ENCODE measurements at places on chromosomes 4 and X. TPM values are rescaled to one million over a fixed set of nuclear protein-coding genes. Genes with fewer than 3 reads are reported as not detected.

DNA sequence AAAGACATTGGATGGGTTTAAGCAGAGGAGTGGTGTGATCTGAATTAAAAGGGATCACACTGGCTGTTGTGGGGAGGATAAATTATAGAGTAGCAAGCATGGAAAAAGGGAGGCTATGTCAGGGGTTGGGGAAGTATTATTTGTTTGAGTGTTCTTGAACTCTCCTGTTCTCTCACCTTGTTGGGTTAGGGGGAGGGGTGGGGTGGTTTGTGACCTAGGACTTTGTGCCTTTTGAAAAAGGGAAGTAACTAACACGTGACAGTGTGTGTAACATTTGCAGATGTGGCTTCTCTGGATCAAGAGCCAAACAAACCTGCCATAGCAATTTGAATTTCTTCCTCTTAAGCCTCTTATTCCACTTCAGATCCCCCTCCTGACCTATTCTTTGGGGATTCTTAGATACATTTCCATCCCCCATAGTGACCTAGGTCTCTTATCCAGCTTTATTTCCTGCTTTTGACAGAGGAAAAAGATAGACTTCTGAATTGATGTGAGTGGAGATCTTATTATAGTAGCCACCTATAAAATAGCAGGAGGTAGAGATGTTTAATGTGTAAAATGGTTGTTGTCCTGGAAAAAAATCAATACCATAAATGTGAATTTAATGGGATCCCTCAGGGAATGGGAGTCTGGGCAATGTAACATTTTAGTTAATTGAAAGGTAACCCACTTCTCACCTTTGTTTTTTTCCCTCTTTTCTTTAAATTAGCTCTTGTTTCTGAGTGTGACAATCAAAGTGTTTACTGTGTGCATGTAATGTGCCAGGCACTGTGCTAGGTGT is 120.4 kb downstream of the CT47B1 start:
- peak; percentile 25 for DNase-seq

DNA sequence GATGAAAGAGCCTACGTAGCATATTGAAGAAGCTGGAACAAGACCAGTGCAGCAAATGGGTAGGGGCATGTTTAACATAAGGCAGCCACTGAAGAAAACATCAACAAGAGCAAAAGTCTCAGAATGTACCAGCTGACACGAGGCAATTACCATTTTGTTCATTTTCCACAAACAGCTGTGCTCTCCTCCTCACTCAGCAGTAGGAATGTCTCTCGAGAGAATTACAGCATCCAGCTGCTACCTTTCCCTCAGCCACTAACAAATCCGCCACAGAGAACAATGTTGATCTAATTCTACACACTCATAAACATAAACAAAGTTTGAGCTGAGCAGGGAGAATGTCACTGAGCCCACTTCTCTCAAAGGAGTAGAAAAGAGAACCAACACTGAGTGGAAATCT is 68.0 kb downstream of the OPHN1 start:
- no peak for DNase-seq

DNA sequence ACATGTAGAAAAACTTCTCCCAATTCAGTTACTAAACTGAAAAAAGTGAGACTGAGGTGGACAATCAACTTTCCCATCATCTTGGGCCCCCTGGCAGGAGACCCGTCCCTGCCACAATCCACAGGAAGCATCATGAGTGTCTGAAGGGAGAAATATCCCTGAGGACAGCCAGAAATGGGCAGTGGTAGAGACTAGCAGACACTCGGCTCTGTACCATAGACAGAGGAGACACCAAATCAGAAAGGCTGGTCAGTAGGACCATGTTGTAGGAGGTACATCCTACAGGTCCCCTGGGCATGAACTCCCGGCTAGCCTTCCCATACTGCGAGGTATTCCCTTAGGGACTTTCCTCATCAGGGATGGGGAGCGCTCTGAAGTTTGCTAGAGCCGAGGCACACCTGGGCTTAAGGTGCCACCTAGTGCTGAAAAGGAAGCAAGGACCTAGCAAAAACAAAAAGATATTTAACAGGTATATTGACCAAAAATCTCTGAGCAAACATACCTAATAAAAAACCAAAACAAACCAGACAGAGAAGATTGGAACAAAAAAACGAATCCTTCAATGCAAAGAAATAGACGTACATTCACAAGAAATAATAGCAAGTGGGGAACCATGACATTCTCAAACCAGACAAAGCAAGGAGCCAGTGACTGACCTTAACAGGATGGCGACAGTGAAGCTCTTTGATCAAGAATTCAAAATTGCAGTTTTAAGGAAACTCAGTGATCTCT is 55.6 kb downstream of the HAUS3 start:
- DNase-seq: no peak

- no peak for DNase-seq
These were observed 100.5 kb downstream of the CLNK start for GRCh38 chr4:10584042-10584441.

GRCh38 chr4:94660614-94661013 is 97.1 kb upstream of the BMPR1B start:
- no peak for DNase-seq

- no peak for DNase-seq
These were observed 6.2 kb upstream of the MGARP start for GRCh38 chr4:139286186-139286698.

DNA sequence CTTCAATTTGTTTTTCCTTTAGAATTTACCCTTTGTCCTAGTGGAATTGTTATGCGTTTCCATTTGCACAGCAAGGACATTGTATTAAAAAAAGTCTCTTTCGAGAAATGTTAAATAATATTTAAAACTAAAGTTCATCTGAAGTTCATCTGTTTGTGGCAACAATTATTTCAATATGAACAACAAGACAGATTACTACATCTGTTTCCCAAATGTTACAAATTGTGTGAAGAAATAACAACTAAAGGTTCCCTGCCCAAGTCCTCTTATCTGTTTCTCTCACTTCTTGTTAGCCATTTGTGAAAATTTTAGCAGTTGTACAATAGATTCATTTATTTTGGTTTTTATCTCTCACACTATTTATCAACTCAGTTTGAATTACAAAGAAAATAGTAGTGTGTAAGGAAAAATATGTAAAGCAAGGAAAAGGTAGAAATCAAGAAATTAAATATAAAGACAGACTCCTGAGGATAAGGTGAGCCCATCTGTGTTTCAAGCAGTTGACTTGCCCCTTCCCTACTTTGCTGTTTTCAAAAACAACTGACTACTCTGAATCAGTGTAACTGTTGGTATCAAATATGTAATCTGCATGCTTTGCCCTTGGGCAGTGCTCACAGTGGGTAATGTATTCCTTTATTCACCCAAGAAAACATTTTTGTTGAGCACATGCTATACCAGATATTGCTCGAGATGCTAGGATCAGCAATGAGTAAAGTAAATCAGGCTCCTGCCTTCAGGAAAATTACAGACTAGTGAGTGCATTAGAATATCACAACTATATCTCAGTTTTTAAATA is 118.9 kb upstream of the PCDH7 start:
- no peak for DNase-seq

- DNase-seq: no peak
These were observed 1.4 kb downstream of the COQ2 start for GRCh38 chr4:83283181-83283580.

DNA sequence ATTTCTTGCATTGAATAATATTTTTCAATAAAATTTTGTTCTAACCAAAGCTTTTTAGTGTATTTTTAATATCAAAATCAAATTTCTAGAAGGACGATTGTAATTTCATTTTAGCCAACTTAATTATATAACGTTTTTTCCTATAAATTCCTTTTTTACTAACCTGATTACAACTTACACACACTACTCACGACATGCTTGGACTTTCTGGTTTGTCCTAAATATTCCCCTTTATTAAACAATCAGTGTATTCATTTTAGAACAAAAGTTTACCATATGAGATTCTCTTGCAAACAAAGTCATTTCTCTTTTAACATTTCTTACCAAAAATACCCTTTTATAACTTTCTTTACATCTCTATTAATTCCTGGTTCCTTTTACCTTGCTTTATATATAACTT is 173.7 kb downstream of the PWWP3B start:
- no peak for DNase-seq

DNA sequence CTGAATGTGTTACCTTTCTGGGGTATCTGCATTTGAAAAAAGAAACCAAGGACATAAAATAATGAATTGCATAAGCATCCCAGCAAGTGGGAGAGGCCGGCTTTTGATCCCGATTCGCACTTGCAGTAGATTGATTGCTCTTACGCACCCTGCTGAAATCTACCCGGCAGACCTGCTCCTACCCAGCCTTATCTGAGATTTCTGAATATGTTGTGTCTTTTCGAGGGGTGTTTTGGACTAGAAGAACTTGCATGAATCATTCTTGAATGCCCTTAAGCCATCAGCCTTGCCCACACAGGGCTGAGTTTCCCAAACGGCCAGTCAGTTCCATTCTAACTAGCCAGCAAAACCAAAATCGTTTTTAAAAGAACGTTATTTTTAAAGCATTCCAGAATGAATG is 174.4 kb upstream of the BCOR start:
- DNase-seq: no peak

DNA sequence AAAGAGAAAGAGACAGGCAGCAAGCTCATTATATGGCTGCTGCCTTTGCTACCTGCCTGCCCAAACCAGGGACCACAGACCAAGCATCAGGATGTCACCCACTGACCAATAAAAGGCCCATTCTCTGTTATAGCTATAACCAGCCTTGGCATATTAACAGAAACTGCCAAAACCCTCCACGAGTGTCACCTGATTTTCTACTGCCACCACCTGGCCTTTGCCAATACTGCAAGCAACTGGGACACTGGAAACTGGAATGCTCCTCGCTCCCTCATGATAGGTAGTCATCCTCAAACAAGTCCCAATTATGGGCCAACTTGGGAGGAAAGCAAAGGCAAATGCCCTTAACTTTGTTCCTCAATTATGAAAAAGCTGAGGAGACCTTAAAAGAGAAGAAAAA is 76.0 kb downstream of the SPIN4 start:
- DNase-seq: peak; percentile 44

DNA sequence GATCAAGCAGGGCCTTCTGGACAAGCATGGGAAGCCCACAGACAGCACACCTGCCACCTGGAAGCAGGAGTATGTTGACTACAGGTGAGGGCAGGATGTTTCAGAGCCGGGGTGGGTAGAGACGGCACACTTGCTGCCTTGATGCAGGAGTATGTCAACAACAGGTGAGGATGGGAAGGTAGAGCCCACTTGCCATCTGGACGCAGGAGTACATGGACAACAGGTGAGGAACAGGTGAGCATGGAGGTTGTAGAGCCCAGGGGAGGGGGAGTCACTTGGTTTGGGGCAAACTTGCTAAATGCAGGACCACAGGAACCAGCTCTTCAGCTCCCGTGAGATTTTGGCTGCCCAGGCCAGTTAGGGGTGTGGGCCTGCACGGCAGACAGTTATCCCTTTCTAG is 12.0 kb downstream of the DKC1 start:
- DNase-seq: no peak

- peak; percentile 21 for DNase-seq
These were observed 63.0 kb upstream of the ZXDB start for GRCh38 chrX:57528670-57529255.

DNA sequence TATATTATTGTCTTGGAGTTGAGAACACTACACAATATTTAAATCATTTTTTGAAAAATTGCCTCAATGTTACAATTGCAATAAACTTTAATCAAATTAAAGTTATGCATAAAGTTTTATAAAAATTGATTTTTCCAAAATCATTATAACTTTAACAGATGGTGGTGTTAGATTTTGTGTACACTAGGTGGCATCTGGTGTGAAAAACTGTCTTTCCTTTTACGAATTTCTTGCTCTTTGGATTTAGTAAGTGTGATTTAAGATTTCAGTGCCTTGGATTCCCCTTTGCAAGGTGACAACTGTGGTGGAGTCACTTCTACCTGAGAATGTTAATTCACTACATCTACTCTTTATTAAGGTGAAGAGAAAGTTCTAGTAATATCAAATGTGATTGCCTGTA is 91.6 kb downstream of the AREG start:
- no peak for DNase-seq

- no peak for DNase-seq
These were observed 13.8 kb upstream of the STK26 start for GRCh38 chrX:132009350-132009749.

DNA sequence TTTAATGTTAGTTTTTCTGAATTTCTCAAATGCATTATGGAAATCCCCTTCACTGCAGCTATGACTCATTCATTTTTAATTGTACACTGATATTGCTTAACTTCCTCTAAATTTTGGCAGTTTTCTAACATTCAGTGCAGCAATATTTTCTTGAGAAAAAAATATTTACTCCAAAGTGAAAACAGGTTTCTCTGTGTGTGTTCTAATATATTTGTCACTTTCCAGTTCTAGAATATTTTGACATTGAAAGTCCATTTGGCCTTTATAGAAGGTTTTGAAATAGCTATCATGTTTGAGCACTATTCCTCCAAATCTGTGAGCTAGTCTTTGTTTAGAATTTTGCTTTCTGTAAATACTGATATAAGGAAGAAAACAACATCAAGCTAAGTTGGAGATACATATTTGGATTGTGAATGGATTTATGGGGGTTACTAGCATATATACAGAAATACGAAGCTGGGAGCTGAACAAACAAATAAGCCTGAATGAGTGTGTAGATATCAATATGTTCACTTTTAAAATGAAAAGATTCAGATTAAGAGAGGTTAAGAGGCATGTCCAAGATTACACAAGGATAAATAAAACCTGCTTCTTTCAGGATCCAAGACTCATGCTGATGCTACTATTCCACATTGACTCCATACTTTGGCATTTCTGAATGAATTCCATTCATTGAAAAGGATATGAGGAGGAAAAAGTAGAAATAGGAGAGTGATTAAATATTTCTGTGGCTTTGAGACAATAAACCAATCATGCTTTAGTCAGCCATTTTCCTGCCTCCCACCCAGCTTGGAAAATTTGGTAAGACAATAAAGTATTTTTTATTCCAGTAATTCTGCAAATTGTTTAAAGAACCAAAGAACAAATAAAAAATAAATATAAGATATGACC is 57.3 kb upstream of the SLIT2 start:
- no peak for DNase-seq

- no peak for DNase-seq
These were observed 228.1 kb downstream of the ARHGAP24 start for GRCh38 chr4:85703096-85703495.

DNA sequence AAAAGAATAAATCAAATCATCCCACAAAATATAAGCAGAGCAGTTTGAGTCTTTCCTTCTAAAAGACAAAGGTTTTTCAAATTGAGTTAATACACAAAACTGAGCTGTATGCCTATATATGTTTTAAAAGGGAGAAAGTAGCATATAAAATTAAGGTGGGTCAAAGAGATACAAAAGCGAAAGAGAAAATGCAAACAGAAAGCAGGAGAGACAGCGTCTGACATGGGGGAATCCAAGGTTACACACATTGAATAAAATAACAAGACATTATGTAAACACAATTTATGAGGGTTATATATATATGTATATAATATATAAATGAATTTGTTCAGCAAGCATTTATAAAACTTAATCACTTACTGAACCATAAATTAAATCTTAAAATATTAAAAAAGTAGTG is 276.1 kb upstream of the LCORL start:
- DNase-seq: no peak

The TBC1D9 gene
- 20.2 TPM for total RNA-seq

The CT45A1 gene
- total RNA-seq: not detected

The CCKAR gene
- not detected for total RNA-seq

The MAGEA2 gene
- total RNA-seq: not detected

The NDP gene
- total RNA-seq: not detected

The PPBP gene
- total RNA-seq: not detected

The RHOH gene
- 5.8 TPM for total RNA-seq

The SSX4 gene
- total RNA-seq: not detected

All from mucosa of descending colon (tissue), 3 donors.